Karpas-422 (cell line): ENCODE measurements at places on chromosomes 7 and 10. TPM values are rescaled to one million over a fixed set of nuclear protein-coding genes. Genes with fewer than 3 reads are reported as not detected.

GRCh38 chr7:115040495-115040894, 118.6 kb downstream of the MDFIC start:
- no peaks in the 10 kb centered on the region for H3K4me1 ChIP-seq
- no peak for DNase-seq
- no peak overlapping the region for H3K4me3 ChIP-seq
- no peaks in the 10 kb centered on the region for H3K36me3 ChIP-seq
- no peak overlapping the region for H3K27ac ChIP-seq
- no peaks in the 10 kb centered on the region for H3K27me3 ChIP-seq

- H3K4me3 ChIP-seq, result no peak overlapping the region
- no peak overlapping the region for H3K27ac ChIP-seq
- no peaks in the 10 kb centered on the region for H3K36me3 ChIP-seq
- peak; percentile 91 for DNase-seq
- no peaks in the 10 kb centered on the region for H3K4me1 ChIP-seq
Measured at GRCh38 chr7:132318352-132319318, 257.6 kb downstream of the PLXNA4 start.

- H3K27ac ChIP-seq, result no peak overlapping the region
- peaks cover 3% of the 10 kb centered on the region; the same call in 1 of the 2 replicates for H3K27me3 ChIP-seq
- H3K36me3 ChIP-seq, result no peaks in the 10 kb centered on the region
- no peak overlapping the region for H3K4me3 ChIP-seq
- no peaks in the 10 kb centered on the region for H3K4me1 ChIP-seq
Measured at GRCh38 chr7:33706771-33707200, 198.6 kb upstream of the BMPER start.

DNA sequence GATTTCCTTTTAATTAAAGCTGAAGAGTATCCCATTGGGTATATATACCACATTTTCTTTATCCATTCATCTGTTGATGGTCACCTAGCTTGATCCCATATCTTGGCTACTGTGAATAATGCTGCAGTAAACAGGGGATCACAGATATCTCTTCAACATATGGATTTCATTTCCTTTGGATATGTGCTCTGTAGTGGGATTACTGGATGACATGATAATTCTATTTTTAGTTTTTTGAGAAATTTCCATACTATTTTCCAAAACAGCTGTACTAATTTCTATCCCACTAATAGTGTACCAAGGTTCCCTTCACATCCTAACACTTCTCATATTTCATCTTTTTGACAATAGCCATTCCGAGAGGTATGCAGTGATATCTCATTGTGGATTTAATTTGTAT, 48.8 kb upstream of the PRPS1L1 start:
- H3K4me3 ChIP-seq, result no peak overlapping the region
- H3K27ac ChIP-seq, result no peak overlapping the region
- H3K36me3 ChIP-seq, result no peaks in the 10 kb centered on the region

DNA sequence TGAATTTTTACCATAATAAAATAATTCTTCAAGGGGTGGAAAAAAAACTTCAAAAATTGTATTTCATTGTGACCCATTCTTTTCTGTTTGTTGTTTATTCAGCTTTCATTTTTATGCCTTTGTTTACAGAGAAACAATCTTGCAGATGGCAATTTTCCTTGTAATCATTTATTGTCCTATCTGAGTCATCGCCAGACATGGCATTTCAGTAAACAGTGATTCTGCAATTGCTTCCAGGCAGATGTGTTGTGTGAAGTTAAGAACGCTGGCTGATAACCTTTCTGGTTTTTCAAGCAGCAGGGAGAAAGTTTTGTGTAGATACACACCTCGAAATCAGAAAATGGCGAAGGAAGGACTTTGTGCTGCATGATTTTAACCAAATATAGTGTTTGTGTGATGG, 80.7 kb upstream of the RPA3 start:
- no peaks in the 10 kb centered on the region for H3K27me3 ChIP-seq
- no peak overlapping the region for H3K27ac ChIP-seq
- no peak overlapping the region for H3K4me3 ChIP-seq
- DNase-seq, result no peak

The GFRA1 gene
- not detected in 2 replicates for total RNA-seq

The PAOX gene
- total RNA-seq, result 1.6 TPM in 1 of 2 replicates, not detected in the other
